Stimulated activated CD4-positive, alpha-beta T cell treated with anti-CD3 and anti-CD28 coated beads, Interleukin-4, amount 100 ng/mL, for 24 hours (primary cell): ENCODE measurements at places on chromosomes 3 and 15.

- DNase-seq: no peak
Measured at GRCh38 chr15:25789211-25789610, 73.9 kb downstream of the ATP10A start.

DNA sequence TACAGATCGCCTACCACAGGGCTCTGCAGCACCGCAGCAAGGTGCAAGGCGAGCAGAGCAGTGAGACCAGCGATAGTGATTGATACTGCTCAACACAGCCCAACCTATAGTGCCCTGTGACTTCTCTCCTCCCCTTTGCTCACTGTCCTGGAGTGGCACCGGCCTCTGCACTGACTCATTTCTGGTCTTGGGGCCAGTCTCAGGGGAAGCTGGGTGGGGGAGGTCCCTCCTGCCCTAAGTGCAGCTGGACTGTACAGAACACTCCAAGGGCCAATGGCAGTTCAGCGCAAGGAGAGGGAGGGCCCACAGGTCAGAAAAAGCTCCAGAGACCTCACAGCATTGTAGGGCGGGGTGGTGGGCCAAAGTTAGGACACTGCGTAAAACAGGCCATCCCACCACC is 2.5 kb upstream of the OGG1 start:
- DNase-seq: no peak

DNA sequence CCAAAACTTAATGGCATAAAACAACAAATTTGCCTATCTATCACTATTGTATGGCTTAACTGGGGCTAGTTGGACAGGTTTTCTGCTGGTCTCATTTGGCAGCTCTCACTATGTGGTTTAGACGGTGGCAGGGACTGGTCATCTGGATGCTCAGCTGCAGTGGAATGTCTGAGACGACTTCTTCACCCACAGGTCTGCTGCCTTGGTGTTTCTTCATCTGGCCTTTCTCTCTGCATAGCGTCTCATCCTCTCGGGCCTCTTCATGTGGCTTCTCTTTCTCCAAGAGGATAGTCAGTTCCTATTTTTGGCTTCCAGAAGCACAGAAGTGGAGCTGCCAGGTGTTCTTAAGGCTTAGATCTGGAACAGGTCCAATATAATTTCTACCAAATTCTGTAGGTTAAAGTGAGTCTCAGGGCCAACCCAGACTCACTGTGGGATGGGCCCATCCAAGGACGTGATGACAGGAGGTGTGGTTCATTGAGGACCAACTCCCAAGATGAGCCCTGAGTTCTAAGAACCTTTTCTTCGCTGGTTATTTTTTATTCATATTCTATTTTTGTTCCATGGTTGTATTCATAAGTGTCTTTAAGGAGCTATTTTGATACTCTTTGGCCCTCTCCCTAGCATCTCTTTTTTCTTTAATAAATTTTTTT is 18.6 kb downstream of the UBE2Q2 start:
- no peak for DNase-seq

GRCh38 chr3:31568649-31569048 is 35.9 kb downstream of the STT3B start:
- DNase-seq: no peak

DNA sequence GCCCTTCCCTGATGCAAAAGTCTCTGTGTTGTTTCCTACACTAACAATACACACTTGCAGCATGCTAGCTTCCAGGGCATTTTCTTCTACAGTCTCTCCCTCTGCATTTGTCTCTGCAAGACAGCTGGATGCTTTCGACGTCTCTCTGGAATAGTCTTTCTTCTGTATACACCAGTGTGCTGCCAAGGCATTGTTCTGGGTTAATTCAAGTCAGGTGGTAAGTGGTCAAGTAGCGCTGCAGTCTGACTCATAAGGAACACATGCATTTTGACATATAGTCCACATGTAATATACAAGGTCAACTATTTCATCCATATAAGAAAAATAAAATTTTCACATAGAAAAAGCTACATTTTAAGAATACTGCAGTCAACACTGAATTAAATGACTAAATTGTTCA is 92.7 kb downstream of the MYLK start:
- no peak for DNase-seq

- no peak for DNase-seq
Measured at GRCh38 chr15:28786521-28786920, 61.9 kb downstream of the GOLGA6L7 start.

DNA sequence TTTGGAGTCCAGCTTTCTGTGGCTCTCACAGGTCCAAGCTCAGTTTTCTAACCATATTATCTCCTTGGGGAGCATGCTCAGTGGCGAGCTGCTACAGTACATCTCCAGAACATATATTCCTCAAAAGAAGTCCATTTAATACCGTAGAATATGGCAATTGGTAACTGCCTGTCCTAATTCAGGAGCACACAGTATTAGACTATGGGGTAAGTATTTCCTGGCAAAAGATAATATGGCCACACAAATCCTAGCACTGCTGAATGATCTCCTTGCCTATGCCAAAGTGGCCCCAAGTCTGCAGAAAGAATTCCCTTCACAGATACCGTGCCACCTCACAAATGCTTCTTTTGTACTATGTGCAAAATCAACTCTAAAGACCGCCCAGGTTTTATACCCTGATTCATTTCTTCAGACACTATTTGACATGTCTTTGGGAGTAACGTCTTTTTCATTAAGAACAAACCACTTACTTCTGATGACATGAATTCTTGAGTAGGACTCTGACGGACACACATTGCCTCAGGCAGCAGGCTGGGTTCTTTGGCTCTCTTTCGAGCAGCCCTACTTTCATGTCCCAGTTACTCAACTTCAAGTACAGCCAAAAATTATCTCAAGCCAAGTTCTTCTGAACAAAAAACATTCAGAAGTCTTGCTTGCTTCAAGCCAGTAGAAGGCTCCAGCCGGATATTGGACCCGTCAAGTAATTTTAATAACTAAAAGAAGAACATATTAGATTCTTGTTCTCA is 368.3 kb upstream of the DCBLD2 start:
- no peak for DNase-seq

GRCh38 chr3:61634678-61635077 is 73.3 kb downstream of the PTPRG start:
- DNase-seq: no peak

GRCh38 chr3:124639406-124640237 is 90.6 kb upstream of the UMPS start:
- peak; percentile 21 for DNase-seq

DNA sequence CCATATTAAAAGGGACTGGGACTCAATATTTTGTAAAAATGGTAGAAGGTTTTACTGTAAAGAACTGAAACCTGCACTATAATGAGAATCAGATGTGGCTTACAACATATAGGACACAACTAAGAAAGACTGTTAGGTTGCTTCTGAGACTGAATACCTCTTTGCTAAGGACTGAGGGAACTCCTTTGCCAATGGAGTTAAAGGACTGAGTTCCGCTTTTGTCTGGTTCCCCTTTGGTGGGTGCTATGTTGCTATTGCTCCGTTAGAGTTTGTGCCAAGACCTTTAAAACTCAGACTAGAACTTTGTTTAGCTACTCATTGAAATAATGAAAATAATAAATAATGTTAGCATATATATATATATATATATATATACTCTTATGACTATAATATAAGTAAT is 147.8 kb upstream of the KCNMB2 start:
- no peak for DNase-seq

DNA sequence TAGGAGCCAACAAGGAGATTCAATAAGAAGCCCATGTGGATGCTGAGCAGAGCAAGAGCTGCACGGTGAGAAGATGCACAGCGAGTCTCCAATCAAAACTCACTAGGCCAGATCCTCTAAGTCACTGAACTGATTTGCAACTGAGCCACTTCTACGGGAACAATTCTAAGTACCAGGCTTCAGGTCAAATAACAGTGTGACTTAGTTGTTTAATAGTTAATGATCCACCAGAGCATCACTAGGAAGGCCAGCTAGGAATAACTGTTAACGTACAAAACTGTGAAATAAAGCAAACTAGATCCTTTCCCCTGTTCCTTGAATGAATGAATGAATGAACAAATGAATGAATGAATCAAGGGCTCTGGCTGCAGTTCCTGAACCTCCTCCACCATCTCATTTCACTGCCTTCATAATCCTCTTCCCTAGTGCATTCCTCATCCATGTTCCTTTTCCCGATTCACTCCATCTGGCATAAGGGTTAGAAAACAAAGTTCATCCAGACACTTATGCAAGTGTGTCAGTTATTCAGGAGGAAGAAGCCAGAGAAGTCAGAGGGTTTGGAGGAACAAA is 59.7 kb downstream of the ATP8B4 start:
- no peak for DNase-seq

DNA sequence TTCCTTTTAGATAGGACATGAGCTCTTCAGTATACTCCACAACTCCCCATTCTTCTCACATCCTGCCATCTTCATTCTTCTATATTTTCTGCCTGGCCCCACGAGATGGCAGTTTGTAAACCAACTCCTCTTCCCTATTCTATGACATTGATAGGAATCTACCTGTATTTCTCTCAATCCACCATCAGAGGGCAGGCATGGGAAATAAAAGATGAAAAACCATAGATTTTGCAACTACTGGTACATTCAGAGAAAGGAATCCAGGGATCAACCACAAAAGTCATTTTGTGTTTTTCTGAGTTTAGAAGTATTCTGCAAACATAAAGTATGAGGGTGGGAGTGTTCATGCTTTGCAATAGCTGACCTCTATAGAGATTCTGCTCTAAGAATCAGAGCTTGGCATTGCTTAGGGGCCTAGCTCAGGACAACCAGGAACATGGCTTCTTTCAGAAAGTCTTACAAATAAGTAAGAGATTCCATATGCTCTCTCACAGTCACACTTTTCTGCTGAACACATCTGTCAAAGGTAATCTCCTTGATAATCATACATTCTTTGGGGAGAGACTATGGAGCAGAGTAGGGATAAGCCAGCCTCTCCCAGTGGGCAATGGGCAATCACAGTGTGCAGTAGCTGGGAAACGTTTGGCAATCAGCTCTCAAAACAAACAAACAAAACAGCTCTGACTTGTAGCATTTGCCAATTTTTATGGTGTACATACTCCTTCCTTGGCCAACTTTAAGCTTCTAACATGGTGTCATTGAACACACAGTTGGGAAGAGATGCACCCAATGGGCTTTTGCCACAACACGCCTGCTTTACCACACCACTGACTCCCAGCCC is 43.1 kb upstream of the SLC25A36 start:
- DNase-seq: peak; percentile 14

DNA sequence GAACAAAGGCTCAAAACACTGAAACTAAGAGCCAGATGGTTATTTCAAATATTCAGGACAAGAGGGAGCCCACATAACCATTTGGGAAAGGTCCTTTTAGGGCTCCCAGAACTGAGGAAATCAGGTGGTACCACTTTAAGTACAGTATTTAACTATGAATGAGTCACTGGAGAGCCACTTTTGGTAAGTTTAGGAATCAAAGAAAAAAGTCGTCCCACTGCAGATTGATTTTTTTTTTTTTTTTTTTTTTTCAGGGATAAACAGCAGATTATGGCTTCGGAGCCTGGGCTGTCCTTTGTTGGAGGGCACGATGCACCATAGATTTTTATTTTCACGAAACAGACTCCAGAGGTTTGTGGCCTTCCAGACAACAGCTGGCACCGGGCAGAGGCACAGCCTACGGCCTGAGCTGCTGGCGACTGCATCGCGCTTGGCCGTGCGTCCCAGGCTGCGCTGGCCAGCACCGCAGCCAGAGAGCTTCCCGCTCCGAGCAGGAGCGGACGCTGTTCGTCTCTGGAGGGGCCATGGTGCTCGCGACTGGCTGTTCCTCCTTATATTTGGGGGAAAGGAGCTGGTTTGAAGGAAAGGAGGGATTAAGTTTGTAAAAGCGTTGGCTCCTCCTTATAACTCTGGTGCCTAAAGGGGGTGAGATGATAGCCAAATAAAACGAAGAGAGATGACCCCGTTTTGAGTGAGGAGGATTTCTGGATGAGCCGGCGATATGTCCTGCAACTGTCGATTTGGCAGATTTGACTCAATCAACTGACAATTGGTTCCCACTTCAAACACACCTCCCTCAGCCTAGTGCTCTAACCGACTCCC is 152.9 kb upstream of the GOLIM4 start:
- DNase-seq: no peak

DNA sequence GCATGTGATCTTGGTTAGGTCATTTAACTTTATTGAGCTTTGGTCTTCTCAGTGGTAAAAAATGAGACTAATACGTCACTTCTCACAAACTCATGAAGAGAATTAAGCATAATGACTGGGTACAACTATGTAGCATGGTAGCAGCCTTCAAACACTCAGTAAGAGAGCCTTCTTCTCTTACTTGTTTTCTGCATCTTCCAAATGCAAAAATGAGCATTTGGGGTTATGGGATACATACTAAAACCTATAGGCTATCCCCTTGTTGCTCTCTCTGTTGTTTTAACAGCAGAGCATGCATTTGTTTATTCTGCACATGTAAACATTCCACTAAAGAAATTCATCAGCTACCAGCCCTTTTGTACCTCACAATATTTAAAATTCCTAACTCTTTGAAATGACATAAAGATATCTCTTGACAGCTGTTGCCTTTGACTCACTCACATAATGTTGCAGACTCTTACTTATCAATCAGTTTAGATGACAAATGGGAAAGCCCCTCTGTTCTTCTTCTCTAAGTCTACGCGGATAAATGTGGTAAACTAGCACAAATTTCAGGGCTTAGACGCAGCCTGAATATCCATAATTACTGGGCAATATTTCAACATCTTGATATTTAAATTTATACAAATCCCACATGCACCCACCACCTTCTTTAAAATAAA is 327.3 kb upstream of the SATB1 start:
- no peak for DNase-seq

GRCh38 chr3:137110392-137110996 is 152.7 kb downstream of the IL20RB start:
- no peak for DNase-seq

GRCh38 chr3:56357266-56357665 is 111.0 kb downstream of the ERC2 start:
- DNase-seq: no peak

GRCh38 chr3:187737368-187738070 is 7.7 kb downstream of the BCL6 start:
- DNase-seq: peak; percentile 45

DNA sequence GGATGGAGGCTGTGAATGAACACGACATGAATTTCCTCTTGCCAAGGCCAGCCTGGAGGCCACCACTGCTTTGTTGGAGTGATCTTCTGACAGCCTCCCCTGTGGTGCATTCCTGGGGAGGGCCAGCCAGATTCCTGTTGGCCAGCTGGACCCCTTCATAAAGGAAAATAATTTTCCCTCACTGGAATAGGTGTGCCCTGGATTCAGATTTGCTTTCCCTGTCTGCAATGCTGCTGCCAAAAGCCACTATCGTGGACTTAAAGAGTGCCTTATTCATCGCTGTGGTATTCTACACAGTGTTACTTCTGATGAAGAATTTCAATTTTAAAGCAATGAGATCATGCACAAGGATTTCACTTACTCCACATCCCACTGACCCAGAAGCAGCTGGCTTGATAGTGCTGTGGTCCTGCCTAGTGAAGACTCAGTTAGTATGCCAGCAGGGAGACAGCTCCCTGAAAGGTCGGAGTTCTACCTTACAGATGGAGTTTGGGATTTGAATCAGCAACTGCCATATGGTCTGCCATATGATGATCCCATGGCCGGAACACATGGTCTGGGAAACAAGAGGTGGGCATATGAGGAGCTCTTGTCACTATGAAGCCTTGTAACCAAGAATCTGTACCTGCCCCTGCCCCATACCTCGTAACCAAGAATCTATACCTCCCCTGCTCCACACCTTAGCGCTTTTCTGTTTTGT is 145.2 kb downstream of the KLF13 start:
- no peak for DNase-seq
